ENCODE measurements at places on chromosomes 4 and X.

DNA sequence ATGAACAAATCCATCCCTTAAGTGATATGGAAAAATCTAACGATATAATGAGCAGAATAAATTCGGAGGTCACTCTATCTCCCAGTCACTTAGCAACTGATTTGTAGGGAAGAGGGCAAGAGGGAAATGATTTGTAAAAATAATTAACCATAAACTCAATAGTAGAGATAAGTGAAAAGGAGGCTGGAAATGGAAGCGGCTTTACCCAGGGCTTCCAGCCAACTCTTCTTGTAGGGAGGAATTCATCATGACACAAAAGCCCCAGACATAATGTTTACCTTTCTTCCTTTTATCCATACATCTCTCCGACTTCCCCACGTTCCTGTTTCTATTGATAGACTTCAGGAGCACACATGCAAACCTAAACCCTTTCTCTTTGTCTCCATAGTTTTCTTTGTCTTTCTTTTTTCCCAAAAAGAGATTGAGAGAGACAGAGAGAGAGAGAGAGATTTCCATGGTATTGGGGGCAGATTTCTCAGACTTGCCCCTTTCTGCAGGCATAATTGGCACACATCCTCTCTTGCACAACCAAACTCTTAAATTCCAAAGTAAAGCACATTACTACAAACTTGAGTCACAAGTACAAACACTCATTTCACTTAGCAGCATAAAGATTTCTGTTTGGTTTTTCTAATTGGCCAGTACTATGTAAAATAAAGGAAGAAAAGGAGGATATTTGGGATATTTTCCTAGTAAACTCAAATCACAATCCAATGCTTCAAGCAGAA, 140.9 kb downstream of the MAPK10 start:
- DNase-seq: no peak

GRCh38 chr4:184994623-184995010, 23.7 kb upstream of the HELT start:
- no peak for DNase-seq

- no peak for DNase-seq
These were observed 242.1 kb downstream of the ADAMTS3 start for GRCh38 chr4:72326692-72327632.

GRCh38 chrX:19121898-19122640, at the start of gene ADGRG2:
ADGRG2 (minus strand) TSS chrX:19122468; CDS start chrX:19068834, 53,634 bp downstream.
- DNase-seq: no peak

GRCh38 chr4:24172406-24172805, 282.6 kb upstream of the PPARGC1A start:
- DNase-seq: no peak

- no peak for DNase-seq
These were observed 39.1 kb upstream of the ANXA3 start for GRCh38 chr4:78512357-78512920.

- no peak for DNase-seq
These were observed 1710.3 kb upstream of the PCDH7 start for GRCh38 chr4:29009908-29010307.

DNA sequence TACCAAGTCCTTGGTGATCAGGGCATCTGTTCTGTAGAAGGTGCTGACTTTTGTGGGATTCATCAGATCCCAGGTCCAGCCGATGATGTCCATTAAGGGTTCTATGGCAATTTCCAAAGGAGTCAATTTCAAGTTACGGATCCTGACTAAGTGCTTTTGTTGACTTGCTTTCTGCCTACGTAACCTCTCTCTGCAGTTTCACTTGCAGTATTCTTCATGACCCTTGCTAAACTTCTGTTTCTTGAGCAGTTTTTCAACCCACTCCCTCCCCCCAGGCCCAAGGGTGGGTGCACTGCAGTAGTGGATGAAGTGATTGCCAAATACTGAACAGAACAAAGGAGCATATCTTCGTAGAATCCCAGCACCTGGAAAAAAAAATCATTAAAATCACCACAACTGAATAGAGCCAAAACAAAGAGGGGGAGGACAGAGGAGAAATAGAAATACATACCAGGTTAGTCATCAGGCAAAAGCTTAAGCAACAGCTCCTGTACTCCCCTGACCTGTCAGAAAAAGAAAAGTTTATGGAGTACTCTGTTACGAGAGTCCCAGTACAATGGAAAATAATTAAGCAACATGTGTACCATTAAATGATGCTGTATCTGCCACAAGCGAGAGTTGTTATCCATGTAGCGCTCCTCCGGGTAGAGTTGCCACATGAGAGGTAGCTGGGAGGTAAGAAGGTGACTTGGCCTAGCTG, 5.8 kb downstream of the CMC4 start:
- no peak for DNase-seq
